ENCODE measurements at places on chromosomes 7 and 10.

DNA sequence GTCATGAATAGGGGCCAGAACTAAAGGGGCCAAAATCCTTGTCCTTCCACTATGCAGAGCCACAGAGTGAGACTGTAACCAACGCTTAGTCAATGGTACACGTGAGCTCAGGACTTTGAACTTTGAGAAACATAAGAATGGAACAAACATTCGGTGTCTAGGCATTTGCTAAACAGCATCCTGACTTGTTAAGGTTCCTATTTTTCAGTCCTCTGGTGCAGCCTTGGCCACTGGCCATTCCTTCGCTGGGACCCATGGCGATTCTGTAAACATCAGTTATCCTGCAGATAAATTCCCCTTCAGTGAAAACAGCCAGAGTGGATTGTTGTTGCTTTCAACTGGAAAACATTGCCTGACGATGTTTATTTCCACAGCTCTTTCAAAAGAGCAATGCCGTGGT is 266.8 kb downstream of the SORCS1 start:
- DNase-seq = no peak

DNA sequence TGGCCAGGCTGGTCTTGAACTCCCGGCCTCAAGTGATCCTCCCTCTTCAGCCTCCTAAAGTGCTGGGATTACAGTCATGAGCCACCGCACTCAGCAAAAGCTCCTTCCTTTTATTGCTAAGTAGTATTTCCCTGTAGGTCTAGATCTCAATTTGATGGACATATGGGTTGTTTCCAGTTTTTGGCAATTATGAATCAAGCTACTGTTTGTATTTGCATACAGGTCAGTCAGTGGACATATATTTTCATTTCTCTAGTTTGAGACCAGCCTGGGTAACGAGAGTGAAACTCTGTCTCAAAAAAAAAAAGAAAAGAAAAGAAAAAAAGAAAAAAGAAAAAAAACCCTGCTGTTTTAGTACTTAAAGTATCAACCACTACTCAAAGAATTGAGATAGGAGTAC is 6.4 kb upstream of the PRKRIP1 start:
- no peak for DNase-seq

DNA sequence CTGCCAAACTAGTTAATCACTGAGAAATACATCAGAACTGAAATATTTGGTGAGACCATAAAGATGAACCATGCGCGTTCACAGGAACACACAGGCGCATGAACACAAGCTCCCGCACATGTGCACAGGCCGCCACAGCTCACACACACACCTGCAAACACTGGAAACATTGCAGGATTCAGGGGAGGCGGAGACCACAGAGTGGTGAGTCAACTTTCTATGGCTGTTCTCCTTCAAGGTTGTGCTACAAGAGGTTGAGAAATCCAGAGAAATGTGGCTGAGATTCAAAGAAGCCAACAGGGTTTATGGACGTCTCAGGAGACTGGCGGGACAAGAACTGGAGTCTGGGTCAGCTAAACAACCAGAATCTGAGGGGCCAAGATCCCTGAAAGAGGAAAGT is 17.8 kb downstream of the ESYT2 start:
- DNase-seq = peak; percentile 44

- peak; percentile 90 for DNase-seq
Observed at GRCh38 chr10:101060036-101060950, 1.5 kb upstream of the KAZALD1 start.

DNA sequence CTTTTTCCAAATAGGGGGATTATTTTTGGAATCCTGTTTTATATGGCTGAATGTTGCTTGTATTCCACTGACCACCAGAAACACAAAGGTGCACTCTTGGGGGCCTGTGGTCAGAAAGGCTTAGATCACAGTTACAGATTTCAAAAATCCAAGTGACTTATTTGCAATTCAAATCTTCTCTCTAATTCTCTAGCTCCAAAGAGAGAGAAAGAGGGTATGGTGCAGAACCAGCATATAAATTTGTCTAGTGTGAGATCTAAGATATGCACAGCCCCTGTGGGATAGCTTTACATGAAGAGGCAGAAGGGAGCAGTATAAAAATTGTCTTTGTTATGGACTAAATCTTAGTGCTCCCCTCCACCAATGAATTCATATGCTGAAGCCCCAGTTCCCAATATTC is 1121.7 kb upstream of the CELF2 start:
- no peak for DNase-seq

GRCh38 chr10:77636967-77637531 is 559 bp downstream of the KCNMA1 start:
- no peak for DNase-seq

GRCh38 chr10:104806801-104807200 is 165.7 kb downstream of the SORCS3 start:
- no peak for DNase-seq

- no peak for DNase-seq
Observed at GRCh38 chr10:71694039-71694501, 25.5 kb downstream of the C10orf105 start.

- DNase-seq = no peak
Observed at GRCh38 chr10:50347394-50347802, 96.1 kb upstream of the ASAH2 start.

- DNase-seq = no peak
Observed at GRCh38 chr10:95860166-95860940, 47.4 kb upstream of the CC2D2B start.

DNA sequence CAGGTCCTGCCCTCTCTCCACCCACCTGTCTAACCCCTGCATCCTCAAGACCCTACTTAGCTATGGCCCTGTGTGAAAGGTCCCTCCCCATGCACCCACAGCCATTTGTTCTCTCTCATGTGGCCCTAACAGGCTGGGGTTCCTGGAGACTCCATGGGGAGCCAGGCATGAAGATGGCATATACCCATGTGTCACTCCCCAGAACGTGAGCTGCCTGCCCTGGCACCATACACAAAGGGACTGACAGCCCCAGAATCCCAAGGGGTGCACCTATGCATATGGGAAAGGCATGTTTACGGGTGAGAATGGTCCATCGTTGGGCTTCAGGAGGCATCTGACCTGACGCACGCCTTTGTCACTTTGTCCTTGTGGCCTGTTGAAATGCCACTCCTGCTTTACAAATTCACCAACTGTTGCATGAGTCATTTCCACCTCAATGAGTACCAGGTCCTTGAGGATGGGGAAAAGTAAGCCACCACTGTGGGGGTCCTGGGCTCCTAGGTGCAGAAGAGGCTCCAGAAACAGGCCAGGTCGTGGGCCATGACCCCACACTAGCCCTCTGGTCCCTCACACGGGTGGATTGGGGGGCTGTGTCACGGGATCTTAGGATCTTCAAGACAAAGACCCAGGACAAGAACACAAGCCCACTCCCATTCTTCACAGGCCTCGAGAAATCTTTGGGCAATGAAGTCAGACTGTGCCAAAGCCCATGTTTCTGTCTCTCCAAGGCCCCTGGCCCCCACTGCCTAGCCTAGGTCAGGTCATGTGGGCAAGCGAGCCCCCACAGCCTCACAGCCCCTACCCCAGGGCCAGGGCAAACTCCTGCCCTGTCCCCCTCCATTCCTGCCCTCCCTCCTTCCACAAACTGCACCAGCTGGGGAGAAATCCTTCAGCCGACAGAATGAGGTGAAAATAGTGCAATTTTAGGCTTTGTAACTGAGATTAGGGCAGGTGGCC is 8.6 kb downstream of the GPRIN2 start:
- DNase-seq = no peak

DNA sequence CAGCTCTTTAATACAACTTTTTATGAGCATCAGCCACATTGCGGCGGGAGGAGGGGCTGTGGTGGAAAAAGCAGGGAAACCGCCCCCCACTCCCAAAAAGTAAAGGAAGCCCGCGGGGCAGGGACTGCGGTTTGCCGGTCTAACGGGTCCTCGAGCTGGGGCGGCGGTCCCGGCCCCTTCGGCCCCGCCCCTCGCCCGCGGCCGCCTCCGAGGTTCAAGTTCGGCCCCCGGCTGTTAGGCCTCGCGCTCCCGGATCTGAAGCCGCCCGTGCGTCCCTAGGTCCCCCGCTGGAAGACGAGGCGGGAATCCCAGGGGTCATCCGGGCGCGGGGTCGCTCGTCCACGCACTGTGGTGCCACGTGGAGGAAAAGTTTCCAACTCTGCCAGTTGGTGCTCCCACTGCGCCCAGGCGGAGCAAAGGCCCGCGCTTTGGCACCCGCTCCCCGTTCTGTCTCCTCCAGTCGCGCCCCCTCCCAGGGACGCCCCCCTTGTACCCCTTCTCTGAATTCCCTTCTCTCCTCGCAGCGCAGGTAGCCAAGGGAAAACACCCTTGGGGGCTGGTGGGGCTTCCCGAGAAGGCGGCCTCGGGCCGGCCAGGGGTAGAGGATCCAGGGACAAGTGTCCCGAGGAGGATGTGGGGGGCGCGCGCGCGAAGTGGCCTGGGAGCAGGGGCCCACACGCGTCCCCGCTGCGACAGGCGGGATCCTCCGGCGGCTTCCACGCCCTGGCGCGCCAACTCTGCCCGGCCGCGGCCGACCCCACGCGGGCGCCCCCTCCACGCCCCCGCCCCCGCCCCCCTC is 798 bp upstream of the AUTS2 start:
- DNase-seq = no peak

DNA sequence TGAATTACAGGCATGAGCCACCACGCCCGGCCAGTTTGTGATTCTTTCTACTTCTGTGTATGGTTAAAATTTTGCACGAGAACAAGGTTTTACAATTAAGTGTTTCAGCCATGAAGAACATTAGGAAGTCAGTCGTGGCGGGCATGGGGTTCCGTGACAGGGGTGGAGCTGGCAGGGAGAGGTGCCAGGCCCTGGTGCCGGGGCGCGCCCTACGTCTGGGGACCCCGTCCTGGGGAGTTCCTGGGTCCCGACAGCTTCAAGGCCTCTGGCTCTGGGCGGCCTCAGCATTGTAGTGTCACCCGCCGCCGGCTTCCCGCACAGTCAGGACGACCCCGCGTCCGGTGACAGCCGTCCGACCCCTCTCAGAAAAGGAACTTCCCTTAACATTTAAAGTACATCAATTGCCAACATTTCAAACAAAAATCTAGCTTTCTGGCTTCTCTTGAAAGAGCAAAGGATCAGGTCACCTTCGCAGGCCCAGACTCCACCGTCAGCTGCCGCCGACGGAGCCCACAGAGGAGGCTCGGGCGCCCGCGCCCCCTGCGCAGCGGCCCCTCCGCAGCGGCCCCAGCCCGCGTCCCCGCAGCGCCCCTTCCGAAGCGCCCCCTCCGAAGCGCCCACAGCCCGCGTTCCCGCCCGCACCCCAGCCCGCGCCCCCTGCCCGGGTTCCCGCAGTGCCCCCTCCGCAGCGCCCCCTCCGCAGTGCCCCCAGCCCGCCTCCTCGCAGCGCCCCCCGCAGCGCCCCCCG is 23.2 kb upstream of the MKI67 start:
- no peak for DNase-seq

- DNase-seq = no peak
Observed at GRCh38 chr7:142352543-142352942, 94.7 kb upstream of the PRSS58 start.

- no peak for DNase-seq
Observed at GRCh38 chr7:132758986-132759385, 182.7 kb upstream of the PLXNA4 start.
